ENCODE measurements at places on chromosomes 1 and 21.

DNA sequence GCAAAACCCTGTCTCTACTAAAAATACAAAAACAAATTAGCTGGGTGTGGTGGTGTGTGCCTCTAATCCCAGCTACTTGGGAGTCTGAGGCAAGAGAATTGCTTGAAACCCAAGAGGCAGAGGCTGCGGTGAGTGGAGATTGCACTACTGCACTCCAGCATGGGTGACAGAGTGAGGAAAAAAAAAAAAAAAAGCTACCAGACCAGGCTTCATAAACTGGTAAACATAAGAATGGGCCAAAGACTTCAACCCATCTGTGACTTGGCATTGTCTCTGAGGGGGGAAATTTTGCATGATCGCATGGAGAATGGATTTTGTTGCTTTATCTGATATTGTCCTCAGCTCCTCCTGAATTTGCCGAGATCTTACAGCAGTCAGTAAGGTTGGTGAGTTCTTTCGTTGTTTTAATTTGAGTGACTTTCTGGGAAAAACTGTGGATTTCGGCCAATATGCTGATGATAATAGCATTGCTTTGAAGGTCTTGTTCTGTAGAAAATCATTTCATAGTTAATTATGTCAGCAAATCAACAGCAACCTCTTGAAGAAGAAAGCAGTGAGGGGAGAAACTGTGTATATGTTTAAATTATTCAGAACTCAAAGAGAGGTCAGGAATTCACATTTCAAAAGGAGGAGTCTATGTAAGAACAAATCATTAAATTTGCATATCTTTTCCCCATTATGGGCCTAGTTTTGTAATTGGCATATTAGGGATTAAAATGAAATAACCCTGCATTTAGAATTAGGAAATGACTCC, 13.1 kb downstream of the FGGY start:
- DNase-seq = no peak

DNA sequence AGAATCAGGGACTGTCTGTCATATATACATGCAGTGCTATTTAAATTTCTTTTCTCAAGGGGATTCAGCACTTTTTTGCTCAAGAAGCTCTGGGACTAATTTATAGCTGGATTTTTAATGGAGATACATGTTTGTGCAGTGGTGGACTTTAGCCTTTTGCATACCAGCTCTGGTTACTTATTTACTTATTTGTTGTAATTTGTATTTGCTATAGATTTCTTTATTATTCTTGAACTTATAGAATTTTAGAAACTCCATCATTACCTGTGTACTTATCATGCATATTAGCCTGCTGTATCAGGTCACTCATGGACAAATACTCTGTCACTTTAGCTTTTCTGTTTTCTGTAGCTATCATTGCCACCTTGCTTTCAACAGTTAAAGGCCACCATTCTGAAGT, 1296.9 kb upstream of the TMPRSS15 start:
- DNase-seq = no peak

GRCh38 chr1:54723985-54724384, 8.3 kb downstream of the TTC4 start:
- DNase-seq = no peak

GRCh38 chr1:214615871-214616270, 12.9 kb downstream of the CENPF start:
- no peak for DNase-seq

DNA sequence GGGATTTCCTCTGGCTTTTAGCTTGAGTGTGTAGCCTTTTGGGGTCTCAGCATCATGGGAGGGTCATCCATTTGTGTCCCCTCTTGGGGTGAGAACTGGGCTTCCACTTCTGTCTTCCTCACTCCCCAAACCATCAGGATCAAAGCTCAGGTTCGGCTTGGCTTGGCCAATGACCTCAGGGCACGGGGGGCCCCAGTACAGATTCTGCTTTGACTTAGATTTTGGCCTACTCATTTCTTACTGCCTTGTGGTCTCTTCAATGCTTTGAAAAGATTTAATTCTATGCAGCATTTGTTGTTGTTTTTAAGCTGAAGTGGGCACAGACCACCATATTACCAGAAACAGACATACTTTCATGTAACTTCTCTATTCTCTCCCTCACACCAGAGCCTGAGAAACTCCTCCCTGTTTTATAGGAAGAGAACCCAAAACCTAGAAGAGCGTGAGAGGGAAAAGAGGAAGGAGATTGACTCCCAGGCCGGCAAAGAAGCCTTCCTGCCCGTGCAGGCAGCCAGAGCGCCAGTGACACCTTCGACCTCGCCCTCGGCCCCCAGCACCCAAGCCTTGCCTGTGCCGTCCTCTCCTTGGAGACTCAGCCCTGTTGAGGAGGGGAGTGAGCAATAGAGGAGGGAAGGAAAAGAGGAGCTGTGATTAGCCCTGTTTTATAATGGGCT, 1.9 kb upstream of the S100A3 start:
- DNase-seq = no peak

DNA sequence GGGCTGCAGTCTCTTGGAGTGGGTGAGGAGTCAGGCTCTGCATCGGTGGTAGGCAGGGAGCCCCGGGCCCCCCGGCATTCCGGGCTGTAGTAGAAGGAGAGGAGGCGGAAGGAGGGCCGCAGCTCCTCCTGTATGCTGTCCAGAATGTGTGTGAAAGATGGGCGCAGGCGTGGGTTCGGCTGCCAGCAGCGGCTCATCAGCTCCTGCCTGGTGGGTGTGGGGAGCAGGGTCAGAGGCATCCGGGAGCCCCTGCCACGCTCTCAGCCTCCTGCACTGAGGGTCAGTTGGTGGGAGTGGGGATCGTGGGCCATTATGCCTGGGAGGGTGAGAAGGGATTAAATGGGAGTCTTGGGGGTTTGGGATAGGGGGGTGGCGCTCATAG, 18.0 kb downstream of the INSRR start:
- no peak for DNase-seq

GRCh38 chr1:59997479-59998115, 71.0 kb upstream of the CYP2J2 start:
- no peak for DNase-seq

DNA sequence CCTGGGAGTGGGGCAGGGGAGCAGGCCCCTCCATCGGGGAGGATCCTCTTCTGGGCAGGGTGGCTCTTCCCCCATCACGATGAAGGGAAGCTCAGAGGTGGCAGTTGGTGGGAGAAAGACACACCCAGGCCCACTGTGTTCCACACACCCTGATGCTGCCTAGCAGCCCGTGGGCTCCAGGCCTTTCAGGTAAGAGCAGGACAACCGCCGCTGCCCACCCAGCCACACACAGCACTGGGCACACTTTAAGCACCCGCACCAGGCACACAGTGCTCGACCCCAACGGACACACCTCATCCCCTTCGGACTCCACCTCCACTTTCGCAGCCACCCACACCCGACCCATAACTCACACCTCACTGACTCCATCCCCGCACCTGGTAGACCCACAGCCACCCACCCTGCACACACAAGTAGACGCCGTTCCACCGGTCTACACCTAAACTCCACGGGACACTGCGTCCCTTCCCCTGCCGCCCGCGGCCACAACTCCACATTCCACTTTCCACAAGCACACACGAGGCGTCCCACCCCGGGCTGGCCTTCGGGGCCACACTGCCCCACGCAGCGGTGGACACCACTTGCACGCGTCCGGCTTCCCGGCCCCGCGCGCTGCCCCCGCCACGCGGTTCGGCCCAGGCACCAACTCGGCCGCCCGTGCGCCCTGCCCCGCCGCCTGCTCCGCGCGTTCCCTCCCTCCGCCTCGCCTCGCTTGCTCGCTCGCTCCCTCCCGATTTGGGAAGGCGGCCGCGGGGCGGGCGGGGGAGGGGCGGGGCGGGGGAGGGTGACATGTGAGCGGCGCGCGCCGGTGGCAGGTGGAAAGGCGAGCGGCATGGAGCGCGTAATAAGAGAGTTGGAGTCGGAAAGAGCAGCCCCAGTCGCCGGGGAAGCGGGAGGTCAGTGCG, at the start of gene KCNQ4:
TSS of gene KCNQ4 (plus strand) at position 787 of the 905 bp plus-strand sequence. CDS start 307 bp downstream, outside the sequence.
- DNase-seq = no peak

DNA sequence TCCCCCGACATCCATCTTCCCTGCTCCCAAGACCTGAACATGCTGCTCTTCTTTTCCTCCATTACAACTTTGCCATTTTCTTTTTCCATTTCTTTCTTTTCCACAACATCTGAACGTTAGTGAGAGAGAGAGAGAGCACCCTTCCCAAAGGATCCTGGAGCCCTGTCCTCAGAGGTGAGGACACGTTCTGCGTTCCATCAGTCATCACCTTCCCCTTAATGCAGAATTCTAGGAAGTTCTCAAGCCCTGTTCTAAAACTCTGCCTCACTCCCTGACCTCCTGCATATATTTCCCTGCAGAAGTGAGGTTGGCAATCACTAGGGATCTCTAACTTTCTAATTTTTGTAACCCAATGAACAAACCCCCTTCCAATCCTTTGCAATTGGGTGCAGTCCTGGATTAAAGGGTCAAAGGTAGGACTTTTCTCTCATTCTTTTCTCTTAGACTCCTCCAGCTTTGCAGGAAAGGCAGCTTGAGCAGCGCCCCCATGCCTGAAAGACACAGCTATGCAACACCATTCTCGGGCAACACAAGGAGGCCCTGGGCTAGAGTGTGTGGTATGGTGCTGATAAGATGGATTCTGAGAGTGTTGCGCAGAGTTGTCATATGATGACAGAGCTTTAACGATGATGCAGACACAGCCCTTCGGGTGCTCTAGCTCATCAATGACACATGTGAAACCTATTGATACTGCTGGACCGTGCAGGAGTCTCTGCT, 59.2 kb upstream of the TNR start:
- no peak for DNase-seq

GRCh38 chr1:15727424-15727823, 8.6 kb upstream of the SLC25A34 start:
- DNase-seq = no peak

- DNase-seq = no peak
Measured at GRCh38 chr1:61570191-61570590, 154.8 kb downstream of the TM2D1 start.

DNA sequence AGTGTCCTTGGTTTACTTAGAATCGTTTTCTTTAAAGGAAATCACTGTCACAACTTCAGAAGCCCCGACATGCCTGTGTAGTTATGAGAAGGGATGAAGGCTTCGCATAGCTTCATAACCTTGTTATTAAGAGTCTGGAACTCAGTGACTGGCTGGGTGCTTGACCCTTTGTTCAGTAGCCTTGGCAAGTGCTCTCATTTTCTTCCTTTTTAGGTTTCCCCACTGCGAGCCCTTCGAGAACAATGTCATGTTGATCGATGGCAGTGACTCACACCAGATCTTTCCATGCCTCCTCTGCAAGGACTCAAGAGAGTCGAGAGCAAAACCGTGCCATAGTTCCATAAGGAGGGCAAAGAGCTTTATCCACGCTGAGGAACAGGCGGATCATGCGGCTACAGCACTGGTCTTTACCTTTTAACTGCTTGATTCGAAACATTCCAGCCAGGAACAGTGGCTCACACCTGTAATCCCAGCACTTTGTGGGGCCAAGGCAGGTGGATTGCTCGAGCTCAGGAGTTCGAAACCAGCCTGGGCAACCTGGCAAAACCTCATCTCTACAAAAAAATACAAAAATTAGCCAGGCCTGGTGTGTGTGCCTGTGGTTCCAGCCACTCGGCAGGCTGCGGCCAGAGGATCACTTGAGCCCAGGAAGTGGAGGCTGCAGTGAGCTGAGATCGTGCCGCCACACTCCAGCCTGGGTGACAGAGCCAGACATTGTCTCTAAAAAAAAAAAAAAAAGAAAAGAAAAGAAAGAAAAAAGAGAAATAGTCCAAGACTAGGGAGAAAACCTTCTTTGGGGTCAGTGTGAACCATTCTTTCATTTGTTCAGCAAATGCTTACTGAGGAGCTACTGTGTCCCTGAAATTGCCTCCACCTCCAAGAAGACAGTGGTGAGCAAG, 95.4 kb upstream of the ERRFI1 start:
- no peak for DNase-seq

DNA sequence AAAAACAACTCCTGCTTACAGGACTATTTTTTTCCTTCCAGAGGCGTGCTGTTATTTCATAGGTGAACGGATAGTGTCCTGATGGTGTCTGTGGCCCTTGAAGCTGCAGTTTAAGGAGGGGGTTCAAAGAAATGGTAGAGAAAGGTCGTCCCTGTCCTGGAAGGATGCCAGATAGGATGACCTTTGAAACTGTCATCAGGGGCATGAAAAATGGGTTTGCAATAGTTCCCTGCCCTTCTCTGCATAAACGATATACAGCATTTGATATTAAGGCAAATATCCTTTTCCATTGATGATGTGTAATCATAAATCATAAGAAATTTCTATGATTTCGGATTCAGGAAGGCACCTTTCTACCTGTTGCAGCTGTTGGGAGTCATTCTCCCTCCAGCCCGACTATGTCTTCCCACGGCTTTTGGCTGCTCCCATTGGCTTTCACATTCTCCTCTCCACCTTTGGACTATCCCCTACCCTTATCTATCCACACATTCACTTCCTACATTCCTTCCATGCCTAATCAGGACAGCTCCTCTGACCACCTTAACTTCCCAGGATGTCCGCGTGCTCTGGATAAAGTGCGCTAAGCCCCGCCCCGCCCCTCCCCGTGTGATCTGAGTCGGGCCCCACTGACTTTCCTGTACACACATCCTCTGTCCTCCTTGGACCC, 209.8 kb downstream of the DISC1 start:
- no peak for DNase-seq

DNA sequence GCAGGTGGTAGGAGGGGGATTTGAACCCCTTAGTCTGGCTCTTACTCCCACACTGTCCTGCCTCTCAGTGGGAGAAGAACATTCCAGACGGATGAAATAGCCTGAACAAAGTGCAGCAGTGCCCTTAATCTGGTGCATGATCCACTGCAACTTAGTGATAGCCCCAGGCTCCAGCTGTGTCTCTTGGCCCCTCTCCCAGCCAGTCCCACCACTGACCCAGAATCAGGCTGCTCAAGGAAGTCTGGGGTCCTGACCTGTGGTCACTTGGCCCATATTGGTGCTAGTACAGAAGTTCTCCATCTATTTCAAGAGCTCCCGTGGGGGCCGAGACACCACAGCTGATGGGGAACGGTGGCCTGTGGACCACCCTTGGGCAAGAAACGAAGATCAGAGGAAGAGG, 255.0 kb downstream of the KAZN start:
- no peak for DNase-seq

DNA sequence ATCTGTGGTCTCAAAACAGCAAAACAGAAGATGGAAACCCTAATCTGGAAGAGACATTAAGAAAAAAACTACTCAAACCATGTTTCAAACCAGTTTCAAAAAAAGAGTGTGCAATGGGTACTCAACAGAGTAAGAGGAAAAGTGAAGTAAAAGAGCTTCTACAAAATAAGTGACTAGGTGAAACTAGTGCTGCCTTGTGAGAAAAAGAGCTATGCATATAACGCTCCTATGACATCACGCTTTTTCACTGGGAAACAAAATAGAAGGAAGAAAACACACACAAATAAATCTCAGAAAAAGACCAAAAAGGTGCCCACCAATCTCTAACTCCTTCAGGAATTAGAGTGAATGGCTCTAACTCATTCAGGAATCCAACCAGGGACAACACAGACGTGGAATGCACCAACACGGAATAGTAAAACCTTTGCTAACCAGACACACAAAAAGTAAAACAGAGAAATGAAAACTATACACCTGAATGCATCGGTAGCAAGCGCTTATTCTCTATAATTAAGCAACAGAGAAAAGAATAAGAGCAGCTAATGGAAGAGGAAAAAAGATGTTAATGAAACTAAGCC, 1.3 kb downstream of the FOXJ3 start:
- DNase-seq = no peak

All from NK-92 treated with Interleukin-12 subunit alpha and Interleukin-12 subunit beta, amount 100 ng/mL, for 24 hours (cell line).